ENCODE measurements at places on chromosomes 2 and 18.
A peak's percentile ranks its signal among the peaks of the same experiment; 100 is the strongest.

DNA sequence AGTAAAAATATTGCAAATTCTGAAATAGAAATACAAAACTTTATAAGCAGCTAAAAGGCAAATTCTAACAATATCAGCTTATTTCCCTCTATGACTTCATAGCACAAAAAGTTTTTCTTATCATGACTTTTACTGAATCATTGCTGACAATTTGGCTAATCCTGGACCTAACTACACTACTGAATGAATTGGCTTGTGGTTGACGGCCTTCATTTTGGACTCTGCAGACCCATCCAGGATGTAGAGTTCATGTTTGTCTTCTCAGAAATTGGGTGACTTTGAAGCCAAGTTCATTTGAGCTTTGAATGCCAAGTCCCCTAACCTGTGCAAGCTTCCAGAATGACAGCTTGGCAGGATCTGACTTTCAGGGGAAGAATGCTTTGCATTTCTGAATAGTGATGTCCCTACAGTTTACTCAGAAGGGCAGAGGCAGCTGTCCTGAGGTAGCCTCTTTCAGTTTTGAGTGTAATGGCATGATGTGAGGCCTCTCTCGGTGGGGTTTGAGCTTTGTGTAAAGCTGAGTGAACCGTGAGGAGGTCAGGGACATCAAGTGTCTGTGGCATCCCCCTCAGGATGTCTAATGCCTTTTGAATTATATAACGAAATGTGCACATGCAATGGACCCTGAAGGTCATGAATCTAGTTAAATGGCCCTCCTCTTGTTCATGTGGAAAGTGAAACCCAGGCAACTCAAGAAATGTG, 48.0 kb downstream of the EFEMP1 start:
- no peak for DNase-seq

- no peak for DNase-seq
These were observed 23.1 kb downstream of the CEP192 start for GRCh38 chr18:13014232-13014631.

- DNase-seq, result no peak
These were observed 297.5 kb downstream of the PIEZO2 start for GRCh38 chr18:10851824-10852319.

GRCh38 chr2:11073776-11074175, 81.5 kb upstream of the SLC66A3 start:
- DNase-seq, result no peak

DNA sequence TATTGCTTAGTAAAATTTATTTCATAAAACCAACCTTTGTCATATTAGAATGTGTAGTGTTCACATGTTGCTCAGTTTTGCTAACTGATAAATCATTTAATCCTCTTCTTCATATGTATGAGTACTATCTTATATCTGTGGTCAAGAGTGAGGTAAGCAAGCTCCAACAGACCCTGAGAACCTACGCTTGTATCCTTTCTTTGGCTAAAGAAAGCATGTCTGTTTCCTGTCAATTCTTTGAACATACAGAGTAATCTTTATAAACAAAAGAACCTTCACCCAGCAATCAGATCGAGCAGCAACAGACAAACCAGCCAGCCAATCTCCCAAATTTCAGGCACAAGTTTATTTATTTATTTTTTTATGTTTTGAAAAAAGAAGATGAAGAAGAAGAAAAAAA, 6.4 kb downstream of the ADCYAP1 start:
- DNase-seq, result no peak

DNA sequence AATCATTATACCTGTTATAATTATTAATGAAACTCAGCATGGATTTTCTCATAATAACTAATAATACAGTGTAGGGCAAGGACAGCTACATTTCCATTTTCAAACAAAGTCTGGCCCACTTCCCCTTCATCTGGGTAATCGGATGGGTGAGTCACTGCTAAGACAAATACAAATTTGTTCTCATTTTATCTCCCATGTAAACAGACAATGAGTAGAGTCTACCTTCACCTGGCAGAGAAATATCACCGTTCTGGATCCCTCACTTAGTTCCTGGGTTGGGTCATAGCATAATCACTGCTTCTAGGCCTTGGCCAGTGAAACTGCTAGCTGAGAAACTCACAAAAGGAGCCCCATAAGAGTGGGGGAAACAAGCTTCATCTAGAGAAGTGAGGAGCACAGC, 9.2 kb downstream of the CNTNAP5 start:
- no peak for DNase-seq

- DNase-seq, result peak; percentile 29
These were observed 187.3 kb downstream of the FAM210A start for GRCh38 chr18:13539050-13539449.

- no peak for DNase-seq
These were observed 170.3 kb upstream of the SPRED2 start for GRCh38 chr2:65602603-65603235.

DNA sequence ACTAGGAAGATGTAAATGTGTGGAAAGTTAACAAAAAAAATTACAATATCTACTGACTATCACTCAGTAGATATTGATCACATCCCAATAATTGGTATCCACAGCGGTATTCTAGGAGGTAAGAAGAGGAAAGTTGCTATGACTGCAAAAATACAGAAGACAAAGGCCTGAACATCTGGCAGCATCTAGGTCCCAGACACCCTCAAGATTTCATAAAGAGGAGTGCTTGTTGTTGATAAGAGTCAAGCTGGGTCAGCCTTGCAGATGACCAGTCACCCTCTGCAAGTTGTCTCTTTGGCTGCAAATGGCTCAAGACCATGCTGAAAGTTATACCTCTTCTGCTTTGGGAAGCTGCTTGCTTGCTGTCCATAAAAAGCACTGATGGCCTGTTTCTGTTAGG, 228.4 kb upstream of the FBXO11 start:
- no peak for DNase-seq

GRCh38 chr18:70998490-70998889, 709.6 kb downstream of the SOCS6 start:
- DNase-seq, result no peak

DNA sequence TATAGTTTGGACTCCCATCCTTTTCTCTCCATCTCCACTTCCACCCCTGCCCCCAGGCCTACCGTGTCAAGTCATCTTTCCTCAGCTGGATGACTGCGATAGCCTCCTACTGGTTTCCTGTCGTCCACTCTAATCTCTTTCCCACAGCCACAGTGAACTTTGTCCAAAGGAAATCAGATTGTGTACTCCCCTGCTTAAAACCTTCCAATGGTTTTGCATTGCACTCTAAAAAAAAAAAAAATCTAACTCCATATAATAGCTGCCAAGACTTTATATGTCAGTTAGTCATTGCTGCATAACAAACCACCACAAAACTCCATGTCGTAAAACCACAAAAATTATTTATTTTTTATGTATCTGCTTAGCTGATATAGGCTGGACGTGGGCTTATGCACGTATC, 160.2 kb upstream of the CCDC68 start:
- no peak for DNase-seq

- no peak for DNase-seq
These were observed 245.6 kb downstream of the TPGS2 start for GRCh38 chr18:36582988-36583745.

DNA sequence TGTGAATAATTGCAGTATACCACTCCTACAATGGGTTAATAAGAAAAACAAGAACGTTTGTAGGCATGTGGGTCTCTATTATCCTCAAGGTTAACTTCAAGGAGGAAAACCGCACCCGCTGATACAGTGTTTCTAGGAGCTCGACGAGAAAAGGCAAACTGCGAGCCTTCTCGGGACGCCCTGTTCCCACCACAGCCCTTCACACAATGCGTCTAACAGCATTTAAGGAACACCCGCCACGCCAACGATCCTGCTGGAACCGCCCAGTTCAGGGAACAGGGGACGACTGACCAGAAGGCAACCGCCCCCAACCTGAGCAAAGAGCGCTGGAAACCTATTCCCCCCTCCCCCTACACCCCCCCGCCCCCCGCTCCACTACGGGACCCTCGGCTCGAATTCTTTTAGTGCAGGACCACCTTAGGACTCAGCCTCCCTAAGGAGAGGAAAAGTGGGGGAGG, 710 bp upstream of the TMSB10 start:
- peak; percentile 53 for DNase-seq

GRCh38 chr2:171668183-171668582, 19.1 kb upstream of the DYNC1I2 start:
- DNase-seq, result no peak

GRCh38 chr2:164882276-164882675, 40.7 kb upstream of the COBLL1 start:
- DNase-seq, result no peak

DNA sequence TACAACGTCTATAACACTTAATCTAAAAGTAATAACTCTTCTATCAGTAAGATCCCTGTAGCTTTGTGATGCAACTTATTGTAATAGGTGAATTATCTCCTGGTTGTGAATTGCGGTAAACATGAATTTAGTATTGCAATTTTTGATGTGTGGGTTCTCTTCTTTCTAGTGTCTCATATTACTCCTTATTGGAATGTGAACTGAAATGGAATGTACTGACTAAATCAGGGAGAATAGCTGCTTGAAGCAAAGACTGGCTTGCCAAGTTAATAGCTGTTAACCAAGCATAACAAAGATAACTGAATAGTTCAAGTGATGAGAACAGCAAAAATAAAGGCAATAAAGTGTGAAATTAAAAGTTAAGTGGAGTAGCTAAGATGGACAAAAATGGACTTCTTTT, 60.5 kb upstream of the TFPI start:
- no peak for DNase-seq

GRCh38 chr2:58107803-58108710, 61.5 kb downstream of the VRK2 start:
- no peak for DNase-seq

GRCh38 chr2:36960005-36960675, 6.2 kb downstream of the STRN start:
- DNase-seq, result no peak

DNA sequence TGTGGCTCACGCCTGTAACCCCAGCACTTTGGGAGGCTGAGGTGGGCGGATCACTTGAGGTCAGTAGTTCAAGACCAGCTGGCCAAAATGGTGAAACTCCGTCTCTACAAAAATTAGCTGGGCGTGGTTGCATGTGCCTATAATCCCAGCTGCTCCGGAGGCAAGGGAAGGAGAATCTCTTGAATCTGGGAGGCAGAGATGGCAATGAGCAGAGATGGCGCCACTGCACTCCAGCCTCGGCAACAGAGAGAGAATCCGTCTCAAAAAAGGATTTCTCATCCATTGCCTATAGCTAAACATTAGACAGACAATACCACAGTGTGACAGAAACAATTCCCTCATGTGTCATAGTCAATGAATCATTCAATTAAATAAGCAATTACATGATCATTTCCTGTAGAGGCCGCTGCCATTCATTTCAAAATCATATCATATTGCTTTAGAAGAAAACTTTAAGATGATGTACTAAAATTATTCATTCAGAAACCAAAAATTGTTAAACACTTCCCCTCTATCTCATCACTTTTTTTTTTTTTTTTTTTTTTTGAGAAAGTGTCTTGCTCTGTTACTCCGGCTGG, 69.5 kb upstream of the TGIF1 start:
- no peak for DNase-seq

GRCh38 chr2:74844752-74845151, 10.8 kb downstream of the HK2 start:
- no peak for DNase-seq

GRCh38 chr2:4962419-4962818, 729.8 kb upstream of the SOX11 start:
- DNase-seq, result no peak

GRCh38 chr2:7102826-7103225, 185.6 kb downstream of the RNF144A start:
- DNase-seq, result no peak

DNA sequence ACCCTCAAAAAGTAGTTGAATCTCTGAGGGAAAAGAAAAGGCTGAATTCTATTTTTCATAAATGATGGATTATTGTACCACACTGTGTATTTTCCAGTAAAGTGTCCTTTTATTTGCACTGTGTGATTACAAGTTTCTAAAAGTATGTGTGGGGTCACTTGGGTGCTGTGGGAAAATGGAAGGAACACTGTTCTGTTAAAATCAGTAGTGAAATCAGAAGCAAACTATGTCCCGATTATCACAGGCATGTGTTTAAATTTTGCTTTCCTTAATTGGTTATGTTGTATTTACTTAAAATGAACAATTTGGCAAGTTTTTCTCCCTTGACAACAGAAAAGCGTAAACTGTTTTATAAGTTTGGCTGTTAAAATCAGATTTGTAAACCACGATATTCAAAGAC, 353.1 kb downstream of the ARHGAP15 start:
- DNase-seq, result no peak

Measured in stimulated activated naive CD8-positive, alpha-beta T cell treated with anti-CD3 and anti-CD28 coated beads, Interleukin-15, Interleukin-2, amounts not matched to agents 100 U/mL and 50 U/mL, for 24 hours (primary cell).